ENCODE measurements at places on chromosomes 4 and X.
A peak's percentile ranks its signal among the peaks of the same experiment; 100 is the strongest.

GRCh38 chr4:85777908-85778631 lies 303.1 kb downstream of the ARHGAP24 start:
- DNase-seq = no peak

DNA sequence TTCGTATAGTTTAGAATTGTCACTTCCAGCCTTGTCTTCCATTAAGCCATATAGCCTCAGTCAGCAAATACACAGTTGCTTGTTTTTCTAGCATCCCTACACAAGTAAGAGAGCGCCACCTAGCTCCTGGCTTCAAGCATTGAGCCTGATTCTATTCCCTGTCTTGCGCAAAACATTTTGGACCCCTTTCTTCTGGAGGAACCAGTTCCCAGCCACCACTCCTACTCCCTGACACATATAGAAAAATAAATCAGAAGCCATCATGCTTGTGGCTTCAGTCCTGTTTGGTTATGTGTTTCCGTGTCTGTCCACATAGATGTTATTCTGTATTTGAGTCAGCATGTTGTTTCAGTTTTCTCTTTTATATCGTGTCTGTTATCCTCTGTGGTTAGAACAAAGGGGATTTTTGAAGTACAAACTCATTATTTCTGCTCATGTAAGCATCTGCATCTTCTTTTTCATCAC lies 59.9 kb downstream of the GK start:
- DNase-seq = peak; percentile 80

DNA sequence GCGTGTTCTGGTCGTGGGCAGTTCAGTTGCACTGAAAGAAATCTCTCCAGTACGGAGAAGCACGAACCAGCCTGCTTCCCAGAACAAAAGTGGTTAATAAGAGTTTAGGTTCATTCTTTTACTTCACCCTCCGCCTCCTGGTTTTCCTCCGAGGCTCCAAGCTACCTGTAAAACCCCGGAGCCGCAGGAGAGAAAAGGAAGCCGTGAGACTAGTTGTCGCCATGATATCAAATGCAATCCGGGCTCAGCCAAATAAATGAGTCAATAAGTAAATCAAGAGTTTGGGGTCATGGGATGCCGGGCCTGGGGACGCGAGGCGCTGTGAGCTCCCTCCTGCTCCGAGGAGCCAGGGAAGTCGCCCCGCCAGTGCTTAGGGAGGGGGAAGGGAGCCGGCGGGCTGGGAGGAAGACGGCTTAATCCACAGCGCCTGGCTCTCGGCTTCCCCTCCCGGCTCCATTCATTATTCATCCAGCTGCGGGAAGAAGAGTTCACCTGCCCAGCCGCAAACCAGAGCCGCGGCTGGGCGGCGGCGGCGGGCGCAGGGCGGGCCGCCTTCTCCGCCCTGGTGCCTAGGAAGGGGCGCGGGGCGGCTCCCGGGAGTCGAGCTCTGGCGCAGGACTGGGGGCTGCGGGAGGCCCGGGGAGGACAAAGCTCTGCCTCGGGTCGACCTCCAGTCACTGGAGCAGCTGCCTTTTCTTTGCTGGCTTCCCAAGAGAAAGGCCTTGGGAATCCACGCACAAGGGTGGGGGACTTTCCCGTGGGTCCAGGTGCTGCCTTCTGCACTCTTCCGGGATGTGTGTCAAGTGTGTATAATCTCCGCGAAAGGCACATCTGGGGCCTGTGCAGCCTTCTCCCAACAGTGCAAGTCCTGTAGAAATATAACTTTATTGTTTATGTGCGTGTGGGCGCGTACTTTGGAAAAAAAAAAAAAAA lies 1.7 kb downstream of the FRAS1 start:
- DNase-seq = peak; percentile 51

- DNase-seq = no peak
Measured at GRCh38 chr4:61312526-61312925, 112.4 kb downstream of the ADGRL3 start.

GRCh38 chr4:1470816-1471442 lies 64.7 kb upstream of the NKX1-1 start:
- no peak for DNase-seq

GRCh38 chr4:137934911-137935310 lies 307.2 kb downstream of the SLC7A11 start:
- no peak for DNase-seq

DNA sequence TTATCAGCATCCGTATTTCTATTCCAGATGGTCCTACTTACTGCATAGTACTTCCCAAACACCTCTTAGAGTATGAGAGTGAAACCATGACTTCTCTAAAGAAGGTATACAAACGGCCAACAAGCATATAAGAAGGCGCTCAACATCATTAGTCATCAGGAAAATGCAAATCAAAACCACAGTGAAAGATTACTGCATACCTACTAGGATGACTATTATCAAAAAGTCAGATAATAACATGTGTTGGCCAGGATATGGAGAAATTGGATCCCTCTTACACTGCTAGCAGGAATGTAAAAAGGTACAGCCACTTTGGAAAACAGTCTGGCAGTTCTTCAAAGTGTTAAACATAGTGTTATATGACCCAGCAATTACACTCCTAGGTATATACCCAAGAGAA lies 215.3 kb upstream of the CXorf66 start:
- no peak for DNase-seq

DNA sequence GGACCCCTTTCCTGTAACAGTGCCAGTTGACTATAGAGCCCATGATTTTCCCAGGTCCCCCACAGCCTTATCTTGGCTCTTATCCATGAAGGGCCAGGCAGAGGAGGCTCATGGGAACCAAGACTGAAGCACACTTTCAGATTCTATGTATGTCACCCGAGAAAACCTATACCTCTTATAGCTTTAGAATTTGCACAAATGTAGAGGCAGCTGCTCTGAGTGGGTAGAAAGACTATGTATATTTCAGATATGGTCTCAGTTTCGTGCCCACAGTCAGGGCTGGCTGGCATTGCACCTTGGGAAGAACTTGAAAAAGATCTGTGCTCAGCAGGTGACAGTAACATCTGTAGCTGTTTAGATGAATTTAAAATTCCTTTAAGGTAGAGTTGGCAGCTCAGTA lies 8.3 kb upstream of the LNX1 start:
- DNase-seq = no peak

DNA sequence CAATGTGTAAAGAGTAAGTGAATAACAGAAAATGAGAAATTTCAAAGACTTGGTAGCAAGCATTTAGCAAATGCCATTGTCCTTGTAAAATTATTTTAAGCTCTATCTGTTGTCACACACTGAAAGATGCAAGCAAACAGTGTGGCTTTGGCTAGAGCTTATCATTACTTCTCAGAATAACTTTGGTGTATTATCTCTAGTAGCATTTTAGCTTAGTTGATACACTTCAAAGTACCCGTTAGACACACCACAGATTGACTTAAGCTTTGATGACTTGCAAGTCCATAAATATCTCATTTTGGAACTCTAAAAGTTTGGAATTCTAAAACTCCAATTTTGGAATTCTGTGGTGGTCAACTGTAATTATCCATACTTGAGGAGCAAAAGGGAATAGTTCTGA lies 98.6 kb downstream of the PDLIM5 start:
- DNase-seq = no peak

GRCh38 chrX:70030301-70030767 lies 19.4 kb downstream of the AWAT2 start:
- DNase-seq = peak; percentile 76

GRCh38 chr4:81307991-81308390 lies 93.0 kb upstream of the PRKG2 start:
- no peak for DNase-seq

DNA sequence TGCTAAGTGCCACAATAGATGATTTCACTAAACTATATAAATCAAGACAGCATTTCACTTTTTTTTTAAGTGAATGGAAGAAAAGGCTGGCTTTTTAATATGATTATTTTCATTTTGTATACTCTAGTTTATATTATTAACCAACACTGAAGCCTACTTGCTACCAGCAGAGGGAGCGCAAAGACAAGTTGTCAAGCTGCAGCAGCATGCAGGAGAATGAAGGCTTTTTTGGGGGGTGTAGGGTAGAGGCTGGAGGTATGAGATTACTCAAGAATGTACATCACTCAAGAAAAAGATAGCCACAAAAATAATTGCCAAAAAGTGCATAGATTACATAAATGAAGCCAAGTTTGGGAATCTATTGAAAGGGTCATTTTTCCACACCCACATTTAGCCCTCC lies 519.5 kb downstream of the FGF13 start:
- peak; percentile 53 for DNase-seq

All from stomach (tissue), 19 donors.